Chondrocyte (in vitro differentiated cells): ENCODE measurements at places on chromosomes 1 and 21.

DNA sequence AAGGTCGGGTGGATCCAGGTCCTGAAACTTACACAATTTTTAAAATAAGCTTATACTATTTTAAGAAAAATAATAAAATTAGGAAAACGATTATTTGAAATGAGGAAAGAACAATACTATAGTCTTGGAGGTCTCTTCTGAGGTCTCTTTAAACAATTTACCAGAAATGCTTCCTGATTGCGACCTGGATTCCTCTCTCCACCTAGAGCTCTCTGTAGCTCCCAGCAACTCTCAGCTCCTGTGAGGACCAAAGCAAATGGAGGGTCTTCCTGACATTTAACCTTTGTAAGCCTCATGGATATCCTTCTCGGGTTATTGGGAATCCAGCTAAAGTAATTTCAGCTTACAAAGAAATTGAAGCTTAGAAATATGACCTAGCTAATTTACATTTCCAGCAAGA is 886 bp downstream of the BTBD8 start:
- no peak for DNase-seq

DNA sequence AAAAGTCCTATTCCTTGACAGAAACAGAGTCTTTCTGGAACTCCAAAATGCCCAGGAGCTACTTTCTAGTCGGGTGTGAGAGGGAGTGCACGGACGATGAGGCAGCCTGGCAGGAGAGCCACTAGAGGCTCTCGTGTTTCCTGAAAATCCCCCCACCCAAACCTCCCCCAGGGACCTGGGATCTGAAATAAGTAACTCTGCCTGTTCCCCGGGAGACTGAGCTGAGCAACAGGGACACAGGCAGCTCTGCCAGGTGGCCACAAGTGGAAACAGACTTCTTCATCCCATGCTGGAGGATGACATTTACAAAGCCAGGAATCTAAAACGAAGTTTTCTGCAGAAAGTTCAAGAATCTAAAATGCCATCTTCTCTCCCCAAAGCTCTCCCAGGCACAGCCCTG is 77.1 kb downstream of the ITPKB start:
- DNase-seq: no peak

GRCh38 chr1:25651036-25651640 is 34.5 kb downstream of the MAN1C1 start:
- DNase-seq: no peak

DNA sequence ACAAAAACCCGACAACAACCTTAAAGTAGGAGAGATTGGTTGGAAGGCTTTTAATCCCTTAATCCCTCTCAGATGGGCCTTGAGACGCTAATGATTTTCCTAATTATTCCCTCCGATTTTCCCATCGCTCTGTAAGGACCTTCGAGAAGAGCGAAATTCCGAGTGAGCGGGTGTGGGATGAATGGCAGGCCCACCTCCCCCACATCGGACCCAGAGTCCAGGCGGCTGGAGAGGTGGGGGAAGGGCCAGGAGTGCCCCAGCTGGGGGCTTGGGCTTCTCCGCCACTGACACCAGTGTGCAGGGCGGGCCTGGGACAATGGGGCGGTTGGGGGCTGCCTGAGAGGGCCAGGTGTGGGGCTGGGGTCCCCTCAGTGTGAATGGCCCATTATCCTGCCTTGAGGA is 23.4 kb downstream of the RHBG start:
- DNase-seq: no peak

GRCh38 chr21:46057111-46057709 is 40.7 kb upstream of the COL6A2 start:
- DNase-seq: peak; percentile 74

GRCh38 chr21:45509566-45510465 is 32.4 kb downstream of the SLC19A1 start:
- DNase-seq: peak; percentile 90

DNA sequence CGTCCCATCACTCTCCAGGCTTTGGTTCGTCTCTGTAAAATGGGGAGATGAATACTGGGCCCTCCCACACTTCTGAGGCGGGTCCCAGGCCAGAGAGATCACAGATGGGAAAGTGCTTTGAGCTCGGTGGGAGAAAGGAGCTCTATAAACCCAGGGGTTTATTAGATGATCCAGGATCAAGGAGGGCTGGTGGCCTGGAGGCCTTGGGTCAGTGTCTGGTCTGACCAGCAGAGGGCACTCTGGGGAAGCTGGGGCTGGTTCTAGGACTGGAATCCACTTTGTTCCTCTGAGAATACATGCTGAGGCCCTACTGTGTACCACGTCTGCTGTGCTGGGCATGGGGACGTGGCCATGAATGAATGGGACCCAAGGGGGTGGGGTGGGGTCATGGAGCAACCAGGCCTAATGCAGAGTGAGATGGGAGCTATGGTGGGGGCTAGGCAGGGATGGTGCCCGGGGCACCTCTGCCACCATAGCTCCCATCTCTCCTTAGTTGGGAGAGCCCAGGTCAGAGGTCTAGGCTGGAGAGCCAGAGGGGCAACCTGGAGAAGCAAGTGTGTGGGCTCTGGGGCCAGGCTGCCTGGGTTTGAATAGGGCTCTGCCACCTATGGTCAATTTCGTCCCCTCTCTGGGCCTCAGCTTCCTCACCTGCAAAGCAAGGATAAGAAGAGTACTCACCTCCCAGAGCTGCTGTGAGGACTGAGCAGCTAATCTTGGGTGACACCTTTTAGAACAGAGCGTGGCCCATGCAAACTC is 9.0 kb upstream of the FAM131C start:
- DNase-seq: peak; percentile 52

DNA sequence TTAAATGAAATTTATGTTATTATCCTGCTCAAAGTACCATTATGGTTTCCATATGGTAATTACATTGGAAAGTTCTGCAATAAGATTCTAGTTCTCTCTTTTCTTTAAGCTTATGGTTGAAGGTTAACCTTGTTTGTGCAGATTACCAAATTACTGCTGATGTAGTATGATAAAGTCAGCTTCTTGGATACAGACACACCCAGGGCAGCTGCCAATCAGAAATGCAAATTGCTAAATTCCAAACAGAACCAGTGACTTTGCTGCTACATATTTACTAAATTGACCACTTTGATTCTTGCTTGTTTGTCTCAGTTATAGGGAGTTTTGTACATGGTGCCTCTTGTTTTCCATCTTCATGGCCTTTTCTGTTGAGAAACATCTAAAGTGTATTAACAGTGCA is 26.5 kb downstream of the GNAT2 start:
- DNase-seq: no peak

GRCh38 chr1:167344615-167345385 is 124.1 kb downstream of the POU2F1 start:
- no peak for DNase-seq

DNA sequence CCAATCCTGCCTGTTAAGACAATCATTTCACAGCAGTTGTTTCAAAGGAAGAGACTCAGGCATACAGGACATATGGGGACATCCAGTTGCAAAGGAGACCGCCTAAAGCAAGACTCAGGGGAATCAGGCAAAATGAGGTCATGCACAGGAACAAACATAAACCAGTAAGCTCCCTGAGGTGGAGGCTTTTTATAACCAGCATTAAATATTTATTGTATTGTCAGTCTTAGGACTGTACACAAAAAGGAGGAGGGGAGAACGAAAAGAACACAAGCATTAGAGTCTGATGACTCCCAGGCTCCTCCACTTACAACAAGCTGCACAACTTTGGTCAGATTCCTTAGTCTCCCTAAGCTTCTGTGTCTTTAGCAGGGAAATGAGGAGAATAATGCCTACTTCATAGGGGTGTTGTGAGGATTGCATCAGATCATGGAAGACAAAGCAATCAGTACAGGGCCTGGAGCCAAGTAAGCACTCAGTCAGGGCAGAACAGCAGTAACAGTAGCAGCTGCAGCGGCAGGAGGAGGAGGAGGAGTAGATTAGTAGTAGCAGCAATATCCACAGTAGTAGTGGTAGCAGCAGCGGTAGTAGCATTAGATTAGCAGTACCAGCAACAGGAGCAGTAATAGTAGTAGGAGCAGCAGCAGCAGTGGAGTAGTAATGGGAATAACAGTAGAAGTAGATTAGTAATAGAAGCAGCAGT is 54.2 kb upstream of the SPATA6 start:
- no peak for DNase-seq

DNA sequence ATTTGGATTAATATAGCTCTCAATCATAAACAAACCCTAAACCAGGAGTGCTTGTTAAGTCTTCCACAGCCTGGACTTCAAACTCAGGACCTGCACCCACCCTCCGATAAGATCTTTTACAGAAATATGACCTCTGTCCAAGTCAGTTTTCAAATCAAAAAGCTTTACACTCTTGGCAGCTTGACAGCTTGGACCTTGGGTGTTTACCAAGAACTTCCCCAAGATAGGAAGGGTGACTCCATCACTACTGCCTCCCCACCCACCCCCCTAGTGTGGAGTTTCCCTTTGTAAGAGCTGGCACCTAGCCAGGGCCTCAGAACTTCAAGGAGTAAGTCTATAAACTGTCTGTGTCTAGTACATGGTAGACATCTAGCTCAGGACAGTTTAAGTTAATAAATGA is 9.6 kb downstream of the BCAR3 start:
- no peak for DNase-seq

DNA sequence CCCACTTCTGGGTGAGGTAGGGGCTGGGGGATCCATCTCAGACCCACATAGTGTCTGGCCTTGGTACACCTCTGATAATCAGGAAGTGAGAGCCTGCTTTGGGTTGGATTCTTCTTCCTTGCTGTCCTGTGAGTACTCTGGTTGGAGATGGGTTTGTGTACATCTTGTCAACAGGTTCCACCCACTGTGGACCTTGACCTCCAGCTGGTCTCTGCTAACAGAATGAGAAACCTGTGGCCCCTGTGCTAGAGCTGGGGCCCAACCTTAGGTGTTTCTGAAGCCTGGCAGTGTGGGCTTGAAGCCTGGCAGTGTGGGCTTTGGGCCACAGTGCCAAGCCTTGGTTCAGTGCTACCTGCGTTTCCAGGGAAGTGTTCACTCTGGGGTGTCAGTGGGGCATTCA is 2.6 kb downstream of the ZBTB48 start:
- no peak for DNase-seq

- DNase-seq: no peak
Measured at GRCh38 chr1:67687649-67688048, 2.6 kb downstream of the GADD45A start.

GRCh38 chr1:82225421-82226185 is 424.9 kb downstream of the ADGRL2 start:
- no peak for DNase-seq

DNA sequence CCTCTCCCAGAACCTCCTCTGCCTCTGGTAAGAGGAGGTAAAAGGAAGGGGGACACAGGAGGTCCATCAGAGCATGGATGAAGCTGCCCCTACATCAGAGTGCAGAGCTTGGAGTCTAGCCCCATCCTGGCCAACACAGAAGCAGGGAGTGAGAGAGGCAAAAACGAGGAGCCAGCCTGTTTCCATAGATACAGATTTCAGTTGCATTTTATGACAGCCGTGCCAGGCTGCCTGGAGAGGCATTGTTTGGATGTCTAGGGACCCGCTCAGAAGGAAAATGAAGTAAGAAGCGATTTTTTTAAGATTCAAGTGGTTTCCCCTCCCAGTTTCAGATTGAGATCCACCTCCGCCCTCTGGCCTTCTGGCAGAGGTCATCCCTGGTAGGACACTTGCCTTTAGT is 11.5 kb upstream of the GJA8 start:
- DNase-seq: no peak

DNA sequence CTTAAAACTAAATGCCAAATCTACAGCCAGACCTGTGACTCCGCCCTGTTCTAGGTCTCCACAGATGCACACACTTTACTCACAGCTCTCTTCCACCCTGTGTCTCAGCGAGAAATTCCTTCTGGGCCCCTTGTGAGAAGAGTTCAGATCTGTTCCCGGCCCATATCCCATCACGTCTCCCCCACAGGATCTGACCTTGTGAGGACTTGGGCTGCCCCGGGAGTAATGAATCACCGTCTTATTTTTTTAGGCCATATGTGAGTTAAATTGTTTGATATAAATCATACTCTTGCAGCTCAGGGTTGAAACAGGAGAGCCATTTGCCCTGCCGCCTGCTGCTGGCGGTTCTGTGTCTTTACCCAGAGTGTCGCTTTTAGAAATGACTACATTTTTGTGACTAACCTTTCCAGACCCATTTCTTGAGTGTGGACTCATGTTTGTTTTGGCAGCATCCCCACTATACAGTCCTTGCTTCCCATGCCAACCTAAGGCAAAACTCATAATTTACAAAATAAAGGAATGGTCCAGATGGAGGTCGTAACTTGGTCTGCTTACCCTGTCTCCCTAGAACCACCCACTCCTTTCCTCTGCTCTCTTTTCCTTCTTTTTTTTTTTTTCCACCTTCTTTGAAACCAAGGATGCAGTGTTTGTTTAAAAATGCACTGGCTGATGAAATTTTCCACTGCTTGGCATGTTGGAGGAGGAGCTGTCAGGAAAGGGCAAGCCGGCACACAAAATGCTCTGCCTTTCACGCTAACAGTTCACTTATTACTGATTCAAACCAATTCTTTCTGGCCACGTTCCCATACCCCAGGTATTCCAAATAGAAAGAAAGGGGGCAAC is 98.0 kb upstream of the C1orf105 start:
- no peak for DNase-seq

GRCh38 chr1:119702384-119702783 is 9.3 kb upstream of the PHGDH start:
- no peak for DNase-seq

DNA sequence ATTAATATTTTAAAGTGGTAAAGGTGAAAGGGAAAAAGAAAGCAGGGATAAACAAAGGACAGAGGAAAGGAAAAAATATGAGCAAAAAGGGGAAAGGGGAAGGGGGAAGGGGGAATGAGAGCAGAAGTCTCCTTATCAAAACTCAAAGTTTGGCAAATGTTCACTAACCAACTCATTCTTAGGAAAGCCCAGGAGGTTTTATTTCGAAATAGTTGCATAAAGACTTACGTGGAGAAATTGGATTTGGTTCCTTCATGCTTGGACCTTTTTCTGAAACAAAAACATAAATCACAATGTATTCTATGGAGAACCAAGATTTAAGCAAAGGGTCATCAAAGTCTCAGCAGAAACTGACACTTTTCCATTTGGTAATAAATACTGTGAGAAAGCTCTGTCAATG is 188.1 kb downstream of the TGFBR3 start:
- DNase-seq: no peak

- DNase-seq: no peak
Measured at GRCh38 chr1:110339407-110340206, 430 bp downstream of the RBM15 start.

- no peak for DNase-seq
Measured at GRCh38 chr1:67536957-67537666, 106.9 kb upstream of the SERBP1 start.

- no peak for DNase-seq
Measured at GRCh38 chr1:215277532-215277931, 195.0 kb downstream of the KCNK2 start.
